ENCODE measurements at places on chromosomes 5 and 9.

DNA sequence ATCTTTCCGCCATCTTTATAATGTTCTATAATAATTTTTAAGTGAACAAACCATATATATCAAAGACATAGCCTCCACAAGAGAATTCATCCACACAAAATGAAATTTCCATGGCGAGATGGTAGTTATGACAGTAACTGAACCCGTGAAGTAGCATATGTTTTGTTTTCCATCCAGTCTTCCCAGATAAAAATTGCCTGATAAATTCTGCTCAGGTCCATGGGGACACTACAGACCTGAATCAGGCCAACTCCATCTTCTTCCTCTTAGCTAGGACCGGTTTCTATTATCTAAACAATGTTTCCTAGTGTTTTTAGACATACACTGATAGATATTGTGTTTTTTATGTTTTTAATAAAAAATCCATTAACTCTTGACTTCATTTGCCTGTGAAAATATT, 235.7 kb downstream of the PLK2 start:
- DNase-seq: no peak

DNA sequence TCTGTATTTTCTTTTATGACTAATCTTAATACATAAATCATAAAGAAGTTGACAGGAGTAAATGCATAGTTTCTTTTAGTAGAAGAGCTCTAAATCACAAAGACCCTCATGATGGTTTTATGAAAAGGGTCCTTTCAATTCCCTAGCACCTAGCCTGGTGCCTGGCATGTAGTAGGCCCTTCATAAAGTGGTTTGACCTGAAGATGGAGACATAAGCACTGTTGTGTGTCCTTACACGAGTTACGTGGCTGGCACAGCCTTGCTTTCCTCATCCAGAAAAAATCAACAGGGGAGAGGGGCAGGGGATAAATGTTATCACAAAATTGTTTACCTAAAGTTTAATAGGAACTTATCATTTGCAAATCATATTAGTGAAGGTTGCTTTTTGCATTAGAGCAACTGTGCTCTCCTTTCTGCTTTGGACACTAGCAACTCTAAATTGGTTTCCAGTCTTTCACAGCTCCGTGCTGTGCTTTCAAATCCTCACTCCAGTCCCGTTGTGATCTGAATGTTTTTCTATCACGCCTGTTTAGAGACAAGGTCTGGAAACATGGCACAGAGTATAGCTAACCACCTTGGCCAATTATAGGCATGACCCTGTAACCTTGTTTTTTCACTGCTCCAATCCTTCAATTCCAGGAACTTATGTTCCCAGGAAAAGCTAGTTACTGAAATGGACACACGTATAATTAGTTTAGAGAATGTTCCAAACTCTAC, 55.7 kb downstream of the ARL15 start:
- no peak for DNase-seq

DNA sequence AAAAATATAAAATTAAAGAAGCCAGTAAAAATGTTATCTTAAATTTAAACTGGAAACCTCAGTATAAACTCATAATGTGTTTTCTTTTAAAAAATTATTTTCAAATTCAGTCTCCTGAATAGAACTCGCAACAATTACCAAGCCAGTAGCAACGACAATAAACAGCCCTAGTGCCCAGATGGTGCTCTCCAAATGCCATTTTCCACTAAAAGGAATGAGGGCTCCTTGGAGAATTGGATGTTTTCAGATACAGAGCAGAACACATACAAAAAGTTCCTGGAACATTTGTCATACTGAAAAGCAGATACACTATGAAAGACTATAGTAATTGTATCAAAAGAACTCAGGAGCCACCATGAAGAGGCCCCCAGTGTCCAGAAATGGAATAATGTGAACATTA, 97.4 kb downstream of the TMC1 start:
- DNase-seq: no peak

GRCh38 chr5:75053304-75054133, 1.2 kb upstream of the GCNT4 start:
- DNase-seq: peak; percentile 69

GRCh38 chr5:172633403-172633970, 7.6 kb upstream of the NEURL1B start:
- no peak for DNase-seq

- no peak for DNase-seq
Measured at GRCh38 chr5:77569409-77569808, 69.1 kb downstream of the OTP start.

- DNase-seq: no peak
Measured at GRCh38 chr9:120091206-120091605, 488.8 kb downstream of the CDK5RAP2 start.

- DNase-seq: peak; percentile 46
Measured at GRCh38 chr9:96514108-96514799, 64.3 kb downstream of the HABP4 start.

- DNase-seq: no peak
Measured at GRCh38 chr5:81761270-81761669, 10.4 kb upstream of the SSBP2 start.

GRCh38 chr5:61306531-61307131, 25.4 kb upstream of the ZSWIM6 start:
- DNase-seq: no peak

GRCh38 chr5:126351153-126351552, 72.1 kb upstream of the GRAMD2B start:
- no peak for DNase-seq

DNA sequence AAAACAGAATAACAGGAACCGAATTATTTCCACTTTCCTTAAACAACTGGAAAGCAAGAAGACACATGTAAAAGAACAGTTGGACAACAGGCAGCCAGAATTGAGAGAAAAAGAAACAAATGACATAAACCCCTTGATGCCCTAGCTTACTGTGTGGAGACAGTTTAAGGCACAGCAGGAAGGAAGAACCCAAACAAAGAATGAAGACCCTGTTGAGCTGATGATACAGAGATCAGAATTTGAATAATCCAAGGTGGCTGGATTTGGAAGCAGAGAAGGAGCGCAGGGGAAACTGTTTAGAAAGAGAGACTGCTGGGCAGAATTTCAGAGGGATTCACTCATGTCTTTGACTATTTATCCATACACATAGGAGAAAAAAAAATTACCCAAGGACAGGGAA, 316.3 kb upstream of the POU5F2 start:
- no peak for DNase-seq

GRCh38 chr5:140111859-140112551, 1.9 kb upstream of the PURA start:
- no peak for DNase-seq

DNA sequence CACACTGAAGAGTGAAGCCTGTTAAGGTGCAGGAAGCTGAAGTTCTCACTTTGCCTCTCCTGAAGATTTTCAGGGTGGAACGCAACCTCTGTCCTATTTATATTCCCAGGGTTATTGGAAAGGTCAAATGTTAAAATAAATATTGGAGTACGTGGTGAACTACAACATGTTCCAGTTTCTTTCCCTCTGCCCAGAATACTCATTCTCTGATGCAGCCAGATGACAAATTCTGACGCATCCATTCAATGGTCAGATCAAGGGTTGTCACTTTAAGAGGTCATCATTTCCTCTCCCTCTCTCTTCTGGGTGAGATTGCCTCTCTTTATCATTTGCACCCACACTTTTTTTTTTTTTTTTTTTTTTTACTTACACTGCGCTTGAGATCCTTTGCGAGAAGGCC, 277.1 kb downstream of the BRINP1 start:
- DNase-seq: no peak

Measured in skin of body (tissue), 3 donors.